CD4-positive, alpha-beta T cell treated with Interleukin-6 for 4 hours (primary cell): ENCODE measurements at places on chromosomes 11 and 22.
A peak's percentile ranks its signal among the peaks of the same experiment; 100 is the strongest.

GRCh38 chr11:64566042-64566914 lies 24.7 kb upstream of the SLC22A12 start:
- DNase-seq, result peak; percentile 6

DNA sequence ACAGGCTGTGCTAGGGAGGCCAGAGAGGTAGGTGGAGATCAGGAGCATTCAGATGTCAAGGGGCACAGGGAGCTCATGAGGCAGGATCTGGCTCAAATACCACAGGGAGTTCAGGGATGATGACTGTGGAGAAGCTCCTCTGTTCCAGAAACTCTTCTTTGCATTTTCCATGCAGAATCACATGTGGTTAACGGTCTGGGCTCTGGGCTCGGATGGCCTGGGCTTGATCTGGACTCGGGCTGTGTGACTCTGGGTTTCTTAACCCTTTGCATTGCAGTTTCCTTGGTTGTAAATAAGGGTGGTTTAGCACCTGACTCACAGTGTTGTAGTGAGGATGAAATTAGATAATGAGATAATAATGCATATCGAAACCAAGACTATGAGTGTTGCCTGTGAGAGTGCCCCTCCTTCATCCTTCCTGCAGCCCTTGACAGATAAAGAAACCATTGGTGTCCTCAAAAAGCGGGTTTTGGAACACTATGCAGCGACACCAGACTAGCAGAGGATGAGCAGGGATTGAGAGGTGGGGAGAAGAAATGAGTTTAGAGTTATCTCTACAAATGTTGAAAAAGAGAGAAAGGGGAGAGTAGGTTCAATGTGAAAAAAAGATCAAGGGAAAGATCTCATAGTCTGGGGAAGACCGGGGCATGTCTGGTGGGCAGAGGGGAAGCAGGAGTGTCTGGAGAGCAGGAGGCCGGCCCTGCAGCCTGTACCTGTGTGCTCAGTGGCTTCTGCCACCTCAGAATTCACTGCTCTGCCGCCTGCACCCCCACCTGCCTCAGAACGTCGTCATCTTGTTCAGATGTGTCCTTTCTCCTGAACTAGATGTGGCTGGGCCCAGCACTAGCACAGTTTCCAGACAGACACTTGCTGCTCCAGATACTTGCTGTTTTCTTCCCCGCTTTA lies 197.8 kb upstream of the SORL1-AS1 start:
- peak; percentile 18 for DNase-seq

DNA sequence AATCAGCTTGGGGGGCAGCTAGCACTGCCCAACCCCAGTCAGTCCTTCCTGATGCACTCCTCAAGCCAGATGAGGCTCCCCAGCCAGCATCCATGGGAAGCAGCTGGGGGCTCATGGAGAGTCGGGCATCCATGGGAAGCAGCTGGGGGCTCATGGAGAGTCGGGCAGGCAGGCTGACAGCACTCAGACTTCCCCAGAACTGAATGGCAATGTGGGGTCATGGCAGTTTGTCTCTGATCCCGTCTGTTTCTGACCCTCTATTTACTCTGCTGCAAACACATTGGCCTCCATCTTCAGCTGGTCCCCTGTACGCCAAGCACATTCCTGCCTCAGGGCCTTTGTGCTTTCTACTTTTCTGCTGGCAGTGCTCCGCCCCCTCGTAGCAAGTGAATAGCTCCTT lies 314.8 kb downstream of the NTM start:
- DNase-seq, result no peak

DNA sequence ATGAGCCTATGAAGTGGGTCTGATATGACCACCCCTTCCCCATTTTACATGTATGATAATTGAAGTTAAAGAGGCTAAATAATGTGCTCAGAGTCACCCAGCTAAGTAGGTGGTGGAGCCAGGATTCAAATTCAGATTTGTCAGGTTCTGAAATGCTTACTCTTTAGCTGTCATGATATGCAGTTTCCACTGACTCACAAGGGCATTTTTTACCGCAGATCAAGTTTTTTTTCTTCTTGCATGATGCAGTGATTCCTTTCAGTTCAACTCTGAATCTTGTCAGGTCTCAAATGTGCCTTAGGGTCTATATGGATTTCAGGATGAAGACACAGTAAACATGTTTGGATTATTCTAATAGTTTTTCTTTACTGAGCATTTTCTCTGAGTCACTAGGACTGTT lies 12.6 kb upstream of the TRIM44 start:
- no peak for DNase-seq

- DNase-seq, result no peak
Measured at GRCh38 chr22:35634015-35634414, 14.2 kb upstream of the APOL6 start.

- no peak for DNase-seq
Measured at GRCh38 chr11:47857892-47858543, 9.9 kb upstream of the NUP160 start.

DNA sequence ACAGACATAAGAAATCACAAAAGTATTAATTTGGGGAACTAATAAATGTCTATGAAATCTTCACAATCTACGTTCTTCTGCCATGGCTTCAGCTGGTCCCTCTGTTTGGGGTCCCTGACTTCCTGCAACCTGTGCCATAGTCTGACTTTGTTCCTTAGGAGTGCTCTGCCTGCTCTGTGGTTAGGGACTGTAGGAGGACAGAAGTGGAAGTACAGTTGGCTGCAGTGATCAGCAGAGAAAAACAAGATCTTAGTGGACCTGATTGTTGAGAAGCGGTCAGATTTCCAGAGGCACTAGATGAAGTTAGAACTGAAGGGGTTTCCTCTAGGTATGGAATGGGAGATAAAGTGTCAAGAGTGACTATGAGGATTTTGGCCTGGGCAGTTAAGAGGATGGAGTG lies 80.6 kb downstream of the PPP6R3 start:
- no peak for DNase-seq

DNA sequence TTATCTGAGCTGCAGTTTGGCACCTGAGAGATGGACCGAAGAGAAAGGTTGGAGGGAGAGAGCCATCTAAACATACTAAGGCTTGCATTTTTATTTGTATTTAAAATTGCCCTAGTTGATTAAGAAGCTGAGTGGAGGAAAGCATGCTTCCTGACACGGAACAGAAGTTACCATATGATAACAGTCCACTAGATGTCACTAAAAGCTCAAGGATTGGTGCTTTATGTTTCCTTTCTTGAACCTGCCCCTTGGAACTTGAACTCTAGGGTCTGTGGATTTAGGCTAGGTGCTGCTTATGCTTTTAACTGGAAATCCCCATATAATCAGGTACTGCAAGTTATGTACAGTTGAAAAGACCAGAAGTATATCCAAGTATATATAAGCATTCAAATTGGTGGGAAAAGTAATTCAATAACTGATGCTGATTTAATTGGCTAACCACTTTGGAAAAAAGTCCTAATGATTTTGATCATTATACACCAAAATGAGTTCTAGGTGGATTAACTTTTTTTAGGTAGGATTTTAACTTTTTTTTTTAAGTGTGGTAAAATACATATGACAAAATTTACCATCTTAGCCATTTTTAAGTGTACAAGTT lies 9.5 kb downstream of the RBMXL2 start:
- DNase-seq, result no peak

DNA sequence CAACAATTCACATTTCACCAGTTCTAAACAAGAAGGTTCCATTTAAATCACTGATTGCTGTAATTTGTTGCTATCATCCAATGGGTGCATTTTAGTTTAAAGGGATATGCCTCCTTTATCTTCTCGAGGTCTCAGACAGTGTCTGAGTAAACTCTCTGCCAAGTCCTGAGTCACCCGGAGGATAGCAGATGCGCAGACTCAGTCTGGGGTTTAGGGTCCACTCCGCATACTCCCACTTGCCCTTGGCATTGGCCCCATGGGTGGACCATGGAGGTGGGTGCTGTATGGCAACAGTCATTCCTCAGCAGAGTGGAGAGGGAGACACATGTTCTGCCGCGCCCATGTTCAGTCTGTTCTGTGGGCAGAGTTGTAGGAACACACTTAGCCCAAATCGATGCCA lies 65.4 kb upstream of the CRTAM start:
- no peak for DNase-seq

DNA sequence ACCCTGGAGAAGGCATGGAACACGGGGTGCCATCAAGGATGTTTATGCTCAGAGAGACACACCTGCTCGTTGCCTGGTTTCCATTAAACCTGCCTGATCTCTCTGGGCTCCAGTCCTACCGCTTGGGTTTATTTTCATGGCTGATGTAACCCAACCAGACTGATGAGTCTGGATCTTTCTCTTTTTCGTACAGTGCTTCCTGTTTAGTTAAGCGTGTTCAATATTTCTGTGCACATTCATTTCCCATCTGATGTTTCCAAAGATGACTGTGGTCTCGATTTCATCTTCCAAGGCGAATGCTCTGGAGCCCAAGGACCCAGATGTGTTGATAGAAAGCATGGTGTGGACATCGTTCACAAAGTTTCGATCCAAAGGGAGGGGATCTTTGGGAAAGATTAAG lies 84.3 kb downstream of the SNX19 start:
- DNase-seq, result no peak

GRCh38 chr22:39808081-39808480 lies 85.5 kb downstream of the ENTHD1 start:
- peak; percentile 54 for DNase-seq

GRCh38 chr22:23230348-23231068 lies 50.2 kb downstream of the BCR start:
- DNase-seq, result no peak

- no peak for DNase-seq
Measured at GRCh38 chr22:32331236-32331917, 26.3 kb upstream of the RFPL3 start.

- DNase-seq, result no peak
Measured at GRCh38 chr11:133985981-133986944, 29.5 kb upstream of the IGSF9B start.

- DNase-seq, result no peak
Measured at GRCh38 chr11:12001186-12001585, 7.2 kb downstream of the DKK3 start.

DNA sequence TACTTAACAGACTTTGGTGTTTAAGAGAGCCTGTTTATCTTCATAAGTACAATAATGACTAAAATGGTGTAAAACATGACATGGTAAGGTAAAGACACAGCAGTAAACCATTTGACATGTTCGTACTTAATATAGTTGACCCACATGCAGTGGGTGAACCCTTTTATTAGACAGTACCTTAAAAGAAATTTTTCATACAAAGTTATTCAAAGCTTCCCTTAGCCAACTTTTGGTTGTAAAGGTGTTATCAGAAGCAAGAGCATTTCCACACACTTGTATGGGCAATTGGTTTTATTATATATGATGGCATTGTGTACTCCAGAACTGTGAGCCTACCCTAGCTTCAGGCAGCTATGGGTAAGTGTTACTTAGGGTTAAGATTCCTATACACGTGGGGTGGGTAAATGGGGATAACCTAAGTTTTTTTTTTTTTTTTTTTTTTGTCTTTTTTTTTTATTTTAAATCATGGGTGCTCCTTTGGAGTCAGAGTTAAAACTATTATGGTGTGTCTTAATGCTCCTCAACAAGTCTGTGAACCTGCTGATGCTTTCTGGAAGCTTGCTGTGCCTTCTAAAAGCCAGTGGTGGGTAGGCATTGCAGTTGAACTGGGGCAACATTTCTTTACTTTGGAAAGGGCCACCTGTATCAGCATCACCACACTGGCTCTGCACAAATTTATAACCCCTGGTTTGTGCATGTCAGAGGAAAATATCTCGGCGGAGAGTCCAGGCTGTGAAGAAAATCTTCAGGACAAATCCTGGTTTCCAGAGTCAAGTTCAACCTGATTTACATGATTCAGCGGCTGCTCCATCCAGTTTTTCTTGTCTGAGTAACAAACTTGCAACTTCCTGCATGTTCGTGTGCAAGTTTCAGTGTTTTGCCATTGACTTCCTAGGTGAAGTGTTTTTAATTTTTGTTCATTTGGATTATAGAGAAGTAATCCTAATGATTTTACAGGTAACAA lies 3.3 kb downstream of the PCF11 start:
- peak; percentile 10 for DNase-seq

DNA sequence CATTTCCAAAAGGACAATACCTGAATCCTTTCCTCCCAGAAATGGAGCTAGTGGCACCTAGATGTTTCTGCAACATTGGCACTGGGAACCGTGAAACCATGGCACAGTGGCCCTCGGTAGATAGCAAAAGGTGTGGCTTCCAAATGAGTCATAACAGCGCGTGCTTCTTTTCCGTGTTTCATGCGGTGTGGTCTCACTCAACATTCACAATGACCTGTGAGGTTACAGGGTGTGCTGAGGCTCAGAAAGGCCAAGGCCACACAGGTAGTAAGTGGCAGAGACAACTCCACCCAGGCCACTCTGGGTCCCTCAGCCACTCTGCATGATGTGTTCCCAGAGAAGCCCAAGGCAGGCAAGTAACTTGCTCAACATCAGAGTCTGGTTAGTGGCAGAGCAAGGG lies 67.4 kb downstream of the TP53I11 start:
- DNase-seq, result no peak

- peak; percentile 53 for DNase-seq
Measured at GRCh38 chr22:31561238-31561887, 65.0 kb downstream of the SFI1 start.

DNA sequence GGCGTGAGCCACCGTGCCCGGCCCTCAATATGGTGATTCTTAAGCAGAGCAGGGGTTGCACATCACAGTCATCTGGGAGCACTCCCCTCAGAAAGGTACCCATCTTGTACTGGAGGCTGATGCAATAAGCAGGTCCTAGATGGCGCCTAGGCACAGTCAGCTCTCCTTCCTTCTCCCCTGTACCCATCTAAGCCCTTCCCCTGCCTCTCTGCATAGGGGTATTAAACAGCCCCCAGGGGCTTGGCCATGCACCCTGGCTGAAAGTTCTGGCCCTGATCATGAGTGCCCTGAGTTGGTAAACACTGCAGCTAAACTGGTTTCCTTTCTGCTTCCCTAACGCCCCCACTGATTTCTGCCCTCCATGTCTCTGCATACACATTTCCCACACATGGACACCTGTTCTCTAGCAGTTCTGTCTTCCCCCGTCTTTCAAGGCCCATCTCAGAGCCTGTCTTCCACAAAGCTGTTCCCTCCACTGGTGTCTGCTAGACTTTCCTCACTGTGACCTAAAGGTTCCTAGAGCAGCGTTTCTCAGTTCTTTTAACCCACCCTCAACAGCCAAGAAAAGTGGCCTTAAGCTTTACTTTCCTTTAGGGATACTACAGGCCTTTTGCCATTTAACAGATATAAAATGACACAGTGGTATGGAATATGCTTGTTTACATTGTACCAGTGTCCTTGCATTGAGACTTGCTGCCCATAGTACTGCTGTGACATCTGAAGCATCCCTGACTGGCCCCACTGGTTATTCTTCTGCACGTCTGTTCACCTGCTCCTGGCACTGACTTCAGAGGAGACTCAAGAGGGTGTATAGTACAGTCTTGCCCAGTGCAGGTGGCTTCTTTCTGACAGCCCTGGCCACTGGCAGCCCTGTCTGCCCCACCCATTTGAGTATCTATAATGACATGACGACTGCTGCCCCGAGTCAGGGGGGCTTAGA lies 15.6 kb downstream of the UBE2L3 start:
- DNase-seq, result no peak
